ENCODE measurements at places on chromosomes 7 and 10.

- DNase-seq: peak; percentile 79
These were observed 6.3 kb downstream of the C10orf67 start for GRCh38 chr10:23338155-23338828.

GRCh38 chr7:12281038-12281437 is 69.9 kb downstream of the TMEM106B start:
- peak; percentile 57 for DNase-seq

GRCh38 chr7:150371131-150371995 is 2.7 kb downstream of the REPIN1 start:
- DNase-seq: no peak

- DNase-seq: no peak
These were observed 21.9 kb upstream of the FRAT2 start for GRCh38 chr10:97356318-97356914.

DNA sequence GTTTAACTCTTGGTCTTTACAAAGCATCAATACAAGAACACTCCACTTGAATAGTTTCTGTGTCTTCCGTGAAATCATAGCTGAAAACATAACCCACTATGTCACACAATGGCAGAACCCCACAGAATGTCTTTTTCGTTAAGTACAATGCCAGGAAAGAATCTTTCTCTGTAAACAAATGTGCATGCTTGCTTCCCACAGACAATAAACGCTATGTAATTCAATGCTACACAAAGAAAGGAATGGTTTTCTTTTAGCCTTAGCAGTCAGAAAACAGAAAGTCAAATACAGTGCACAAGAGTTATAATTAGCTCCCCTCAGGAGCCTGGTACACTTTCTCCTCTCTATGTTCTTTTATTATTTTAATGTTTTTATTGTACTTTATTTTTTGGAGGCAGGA is 186.1 kb downstream of the SRPK2 start:
- no peak for DNase-seq
